ENCODE measurements at places on chromosomes 5 and 9.

GRCh38 chr9:77712533-77713130, 64.5 kb upstream of the GNA14 start:
- no peak for DNase-seq

DNA sequence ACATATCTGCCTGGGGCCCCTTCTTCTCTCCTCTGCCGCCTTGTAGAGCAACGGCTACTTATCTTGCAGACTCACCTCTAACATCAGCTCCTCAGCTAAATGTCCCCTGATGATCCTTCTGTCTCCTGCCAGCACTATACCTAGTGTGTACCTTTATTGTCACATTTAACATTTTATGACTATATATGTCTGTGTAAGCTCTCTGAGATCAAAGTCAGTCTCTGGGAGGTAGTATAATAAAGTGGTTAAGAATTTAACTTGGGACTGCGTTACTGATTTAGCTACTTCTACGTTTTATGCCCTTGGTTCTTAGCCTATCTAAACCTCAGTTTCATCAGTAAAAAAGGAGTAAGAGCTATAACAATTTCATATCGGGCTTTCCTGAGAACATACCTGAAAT, 2.2 kb downstream of the TMED7 start:
- no peak for DNase-seq

GRCh38 chr5:145237843-145238242, 597.3 kb downstream of the PRELID2 start:
- no peak for DNase-seq

DNA sequence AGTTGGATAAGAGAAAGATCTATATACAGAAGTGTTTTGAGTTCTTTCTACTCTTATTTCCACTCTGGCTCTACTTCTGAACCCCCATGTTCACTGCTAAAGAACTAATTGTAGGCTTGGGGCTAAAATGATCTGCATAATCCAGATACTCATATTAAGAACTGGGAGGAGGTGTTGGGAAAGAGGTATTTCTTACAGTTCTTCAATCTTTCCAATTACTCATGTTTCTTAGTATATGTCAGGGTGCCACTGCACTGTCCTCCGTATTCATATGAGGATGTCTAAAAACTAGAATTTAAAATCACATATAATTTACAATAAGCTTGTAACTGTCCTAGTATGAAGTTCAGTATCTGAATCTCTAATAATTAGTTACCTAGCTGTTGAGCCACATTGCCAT, 12.7 kb downstream of the NIPBL start:
- DNase-seq: no peak

Measured in stimulated activated CD4-positive, alpha-beta T cell treated with anti-CD3 and anti-CD28 coated beads, Interleukin-1b, Interleukin-23, amount 100 ng/mL, for 4 hours (primary cell).